Caudate nucleus (tissue), 63 donors: ENCODE measurements at places on chromosomes 16 and 17.

DNA sequence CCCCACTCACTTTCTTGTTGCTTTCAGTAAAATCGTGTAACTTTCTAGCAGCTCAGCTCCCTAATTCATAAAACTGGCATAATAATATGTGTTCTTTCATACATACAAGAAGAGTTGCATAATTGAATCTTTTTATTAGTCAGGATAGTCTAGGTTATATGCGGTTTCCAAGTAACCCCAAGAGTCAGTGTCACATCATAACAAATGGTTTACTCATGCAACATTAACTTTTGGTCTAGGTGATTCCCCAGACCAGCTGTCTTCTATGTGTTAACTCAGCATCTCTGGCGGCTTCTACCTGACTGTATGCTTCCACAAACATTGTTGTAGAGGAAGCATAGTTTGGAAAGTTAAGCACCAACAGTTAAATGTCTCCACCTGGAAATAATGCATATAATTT is 1000.4 kb downstream of the CDH11 start:
- no peak for DNase-seq

DNA sequence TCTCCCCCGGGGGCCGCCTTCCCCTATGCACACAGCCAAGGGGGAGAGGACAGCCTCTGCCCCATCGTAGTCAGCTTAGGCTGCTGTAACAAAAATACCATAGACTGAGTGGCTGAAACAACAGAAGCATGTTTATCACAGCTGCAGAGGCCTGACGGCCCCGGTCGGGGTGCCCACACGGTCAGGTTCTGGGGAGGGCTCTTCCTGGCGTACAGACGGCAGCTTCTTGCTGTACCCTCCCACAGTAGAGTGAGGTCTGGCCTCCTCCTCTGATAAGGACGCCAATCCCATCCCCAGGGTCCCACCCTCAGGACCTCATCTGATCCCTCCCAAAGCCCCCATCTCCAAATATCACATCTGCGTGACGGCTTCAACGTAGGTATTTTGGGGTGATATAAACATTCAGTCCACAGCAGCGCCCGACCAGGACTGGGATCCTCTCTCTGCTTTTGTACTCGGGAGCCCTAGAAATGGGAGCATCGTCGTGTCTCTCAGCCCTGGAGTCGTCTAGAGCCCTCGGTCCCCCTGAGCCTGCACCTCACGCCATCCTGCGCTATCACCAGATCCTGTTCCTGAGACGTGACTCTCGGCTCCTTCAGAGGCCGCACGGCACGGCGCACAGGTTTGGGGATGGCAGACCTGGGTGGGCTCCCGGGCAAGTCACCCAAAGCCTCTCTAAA is 67.8 kb downstream of the RPH3AL start:
- DNase-seq: no peak

DNA sequence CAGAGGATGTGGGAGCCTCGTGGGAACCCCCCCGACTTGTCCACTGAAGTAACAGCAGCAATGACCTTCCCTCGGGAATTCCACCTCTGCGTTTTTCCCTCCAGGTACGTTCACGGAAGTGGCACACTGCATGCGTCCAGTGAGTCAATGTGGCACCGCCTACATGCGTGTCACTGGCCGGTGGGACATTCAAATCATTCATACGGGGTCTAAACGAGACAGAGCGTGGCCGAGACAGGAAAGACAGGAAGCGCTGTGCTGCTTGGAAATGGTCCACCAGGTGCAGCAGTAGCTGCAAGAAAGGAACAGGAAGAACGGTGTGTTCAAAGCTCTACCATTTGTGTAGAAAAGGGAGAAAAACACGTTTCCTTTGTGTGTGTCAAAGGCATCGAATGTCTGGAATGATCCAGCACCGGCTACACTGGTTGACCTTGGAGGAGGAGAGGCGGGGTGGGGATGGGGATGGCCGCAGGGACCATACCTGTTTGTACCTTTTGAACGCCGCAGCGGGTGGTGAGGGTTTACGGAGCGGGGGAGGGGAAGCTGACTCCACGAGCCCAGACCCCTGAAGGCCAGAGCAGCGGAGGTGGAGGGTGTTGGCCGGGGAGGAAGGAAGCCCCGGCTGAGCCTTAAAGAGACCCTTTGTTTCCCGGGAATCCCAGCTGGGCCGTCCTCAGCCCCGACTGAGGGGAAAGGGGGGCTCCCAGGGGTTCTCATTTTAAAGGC is 1.7 kb upstream of the PGAP6 start:
- no peak for DNase-seq

DNA sequence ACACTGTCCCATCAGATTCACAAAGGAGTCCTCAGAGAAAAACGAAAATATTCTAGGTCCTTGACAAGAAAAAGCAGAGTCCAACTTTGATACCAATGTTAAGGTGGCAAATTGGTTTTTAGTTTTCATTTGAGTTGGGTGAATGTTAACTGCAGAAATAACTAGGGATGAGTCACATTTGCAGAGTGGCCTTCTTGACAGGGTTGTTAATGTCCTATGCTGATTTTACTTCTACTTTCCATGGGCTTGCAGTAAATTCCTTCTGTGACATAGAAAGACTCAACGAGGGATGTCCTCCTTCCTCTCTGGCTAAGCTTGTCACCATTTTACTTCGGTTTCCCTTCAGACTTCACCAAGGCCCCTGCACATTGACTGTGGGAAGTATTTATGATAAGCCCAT is 47.2 kb upstream of the ICAM2 start:
- no peak for DNase-seq

GRCh38 chr16:86349338-86349900 is 160.9 kb upstream of the FOXF1 start:
- no peak for DNase-seq

DNA sequence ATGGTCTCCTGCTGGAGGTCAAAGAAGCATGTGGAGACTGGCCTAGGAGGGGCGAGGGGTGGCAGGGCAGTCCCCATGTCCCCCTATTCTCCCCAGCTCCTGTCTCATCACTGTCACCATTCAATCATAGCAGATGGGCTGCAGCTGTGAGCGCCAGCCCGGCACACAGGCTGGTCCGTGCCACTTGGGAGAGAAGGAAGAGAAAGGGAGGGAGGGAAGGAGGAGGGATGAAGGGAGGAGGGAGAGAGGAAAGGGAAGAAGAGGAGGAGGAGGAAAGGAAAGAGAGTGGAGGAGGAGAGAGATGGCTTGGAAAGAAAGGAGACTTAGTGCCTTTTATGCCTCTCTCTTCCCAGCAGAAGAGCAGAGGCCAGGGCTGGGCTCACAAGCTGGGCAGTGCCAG is 12.4 kb downstream of the NEUROD2 start:
- no peak for DNase-seq

- no peak for DNase-seq
Observed at GRCh38 chr16:7362231-7362630, 29.6 kb downstream of the RBFOX1 start.

DNA sequence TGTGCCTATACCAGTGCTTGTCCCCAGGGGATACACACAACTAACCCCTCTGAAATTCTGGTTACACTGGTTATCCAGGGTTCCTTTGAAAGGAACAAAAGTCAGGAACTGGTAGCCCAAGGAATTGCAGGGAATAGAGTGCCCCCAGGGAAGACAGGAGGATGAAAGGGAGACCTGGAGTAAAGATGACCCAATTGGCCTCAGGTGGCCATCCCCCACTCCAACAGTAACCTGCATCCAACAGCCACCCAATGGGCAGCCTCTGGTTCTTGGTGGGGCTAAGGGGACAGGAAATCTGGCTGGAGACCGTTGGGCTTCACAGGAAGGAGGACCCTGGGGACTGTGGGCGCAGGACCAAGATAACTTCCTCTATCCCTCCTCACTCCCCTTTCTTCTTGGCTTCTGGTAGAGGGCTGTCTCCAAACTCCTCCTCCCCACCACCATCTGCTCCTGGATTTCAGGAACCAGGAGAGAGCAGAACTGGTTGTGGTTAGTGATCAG is 826 bp upstream of the MPO start:
- DNase-seq: no peak

DNA sequence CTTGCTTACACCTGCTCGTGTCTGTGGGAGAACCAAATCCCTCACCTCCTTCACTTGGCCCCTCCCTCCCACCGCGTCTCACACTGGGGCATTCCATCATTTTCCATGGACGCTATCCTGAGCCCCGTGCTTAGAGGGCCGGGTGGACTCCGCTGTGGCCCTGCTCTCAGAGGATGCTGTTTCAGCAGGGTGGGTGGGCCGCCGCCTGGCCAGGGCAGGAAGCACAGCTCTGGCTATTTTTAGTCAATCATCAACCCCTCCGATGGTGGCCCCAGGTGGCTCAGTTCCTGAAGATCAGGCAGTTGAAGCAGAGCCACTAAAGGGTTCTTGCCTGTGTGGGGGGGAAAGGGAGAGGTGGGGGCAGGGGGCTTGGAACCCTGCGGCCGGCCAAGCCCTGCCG is 230.3 kb downstream of the ENGASE start:
- no peak for DNase-seq

DNA sequence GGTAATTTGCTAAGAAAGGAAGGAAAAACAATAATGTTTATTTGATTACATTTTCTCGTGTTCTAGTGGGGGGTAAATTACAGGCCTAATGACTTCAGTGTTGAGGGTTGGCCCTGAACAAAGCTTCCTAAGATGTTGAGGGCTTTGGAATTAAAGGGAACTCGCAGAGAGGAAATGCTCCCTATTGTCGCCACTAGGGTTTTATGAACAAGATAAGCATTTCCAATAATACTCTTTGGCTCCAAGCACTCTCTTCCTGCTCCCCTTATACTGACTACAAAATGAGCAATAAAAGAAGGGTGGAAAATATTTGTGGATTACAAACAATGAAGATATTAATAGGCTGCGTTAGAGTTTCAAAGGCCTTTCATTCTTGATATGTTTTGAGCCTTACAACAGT is 363.6 kb downstream of the HS3ST3B1 start:
- DNase-seq: no peak

GRCh38 chr17:9971991-9972390 is 66.9 kb upstream of the RCVRN start:
- no peak for DNase-seq

DNA sequence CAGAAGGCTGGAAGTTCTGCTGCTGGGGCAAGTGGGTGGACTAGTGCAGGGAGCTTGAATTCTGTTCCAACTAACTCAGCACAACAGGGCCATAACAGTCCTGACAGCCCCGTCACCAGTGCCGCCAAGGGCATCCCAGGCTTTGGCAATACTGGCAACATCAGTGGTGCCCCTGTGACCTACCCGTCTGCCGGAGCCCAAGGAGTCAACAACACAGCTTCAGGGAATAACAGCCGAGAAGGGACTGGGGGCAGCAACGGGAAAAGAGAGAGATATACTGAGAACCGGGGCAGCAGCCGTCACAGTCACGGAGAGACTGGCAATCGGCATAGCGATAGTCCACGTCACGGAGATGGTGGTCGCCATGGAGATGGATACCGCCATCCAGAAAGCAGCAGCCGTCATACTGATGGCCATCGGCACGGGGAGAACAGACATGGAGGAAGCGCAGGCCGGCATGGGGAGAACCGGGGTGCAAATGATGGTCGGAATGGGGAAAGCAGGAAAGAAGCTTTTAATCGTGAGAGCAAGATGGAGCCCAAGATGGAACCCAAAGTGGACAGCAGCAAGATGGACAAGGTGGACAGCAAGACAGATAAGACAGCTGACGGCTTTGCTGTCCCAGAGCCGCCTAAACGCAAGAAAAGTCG is 9.4 kb upstream of the PSMC5 start:
- no peak for DNase-seq

DNA sequence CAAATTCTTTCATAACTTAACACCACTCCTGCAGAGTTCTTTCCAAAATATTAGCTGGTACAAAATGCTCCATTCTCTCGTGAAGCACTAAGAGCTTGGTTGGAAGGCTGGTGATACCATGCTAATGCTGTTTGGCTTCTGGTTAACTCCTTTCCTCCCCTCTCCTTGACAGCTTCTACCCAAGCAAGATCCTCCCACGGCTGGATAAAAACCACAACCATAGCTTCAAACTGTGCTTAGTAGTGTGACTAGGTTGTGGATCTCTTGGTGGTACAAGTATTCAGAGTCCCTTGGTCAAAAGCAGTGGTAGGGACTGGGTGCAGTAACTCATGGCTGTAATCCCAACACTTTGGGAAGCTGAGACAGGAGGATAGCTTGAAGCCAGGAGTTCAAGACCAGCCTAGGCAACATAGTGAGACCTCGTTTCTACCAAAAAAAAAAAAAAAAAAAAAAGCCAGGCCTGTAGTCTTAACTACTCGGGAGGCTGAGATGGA is 2.3 kb downstream of the PHAF1 start:
- no peak for DNase-seq

DNA sequence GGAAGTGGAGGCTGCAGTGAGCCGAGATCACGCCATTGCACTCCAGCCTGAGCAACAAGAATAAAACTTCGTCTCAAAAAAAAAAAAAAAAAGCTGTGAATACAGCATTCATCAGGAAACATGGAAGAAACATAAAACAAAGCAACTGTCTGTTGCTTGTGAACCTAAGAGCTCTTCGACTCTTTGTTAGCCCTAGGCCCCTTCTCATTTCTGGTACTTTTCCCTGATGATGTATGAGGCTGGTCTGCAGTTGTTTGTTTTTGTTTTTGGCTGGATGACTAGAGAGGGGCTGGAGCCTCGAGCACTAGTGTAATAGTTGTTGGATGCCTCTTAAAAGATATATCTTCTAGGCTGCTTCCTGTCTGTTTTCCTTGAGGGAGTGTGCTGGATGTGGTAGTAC is 113.5 kb downstream of the MAP2K6 start:
- DNase-seq: no peak

DNA sequence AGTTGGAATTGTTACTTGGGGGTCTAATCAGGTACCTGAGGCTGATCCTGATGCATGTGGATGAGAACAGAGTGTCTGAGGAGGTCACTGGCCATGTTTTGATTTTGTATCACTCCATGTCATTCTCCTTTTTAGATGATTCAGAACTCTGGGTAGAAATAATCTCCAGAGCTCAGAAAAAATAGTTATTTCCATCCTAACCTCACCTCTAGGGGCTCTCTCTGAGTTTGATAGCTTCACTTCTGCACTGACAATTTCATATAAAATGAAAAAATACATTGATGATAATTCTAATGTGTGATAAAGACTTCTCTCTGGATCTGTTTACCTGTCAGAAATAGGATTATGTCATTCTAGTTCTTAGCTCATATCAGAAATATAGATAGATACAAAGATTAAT is 6.2 kb upstream of the KRT12 start:
- DNase-seq: no peak

DNA sequence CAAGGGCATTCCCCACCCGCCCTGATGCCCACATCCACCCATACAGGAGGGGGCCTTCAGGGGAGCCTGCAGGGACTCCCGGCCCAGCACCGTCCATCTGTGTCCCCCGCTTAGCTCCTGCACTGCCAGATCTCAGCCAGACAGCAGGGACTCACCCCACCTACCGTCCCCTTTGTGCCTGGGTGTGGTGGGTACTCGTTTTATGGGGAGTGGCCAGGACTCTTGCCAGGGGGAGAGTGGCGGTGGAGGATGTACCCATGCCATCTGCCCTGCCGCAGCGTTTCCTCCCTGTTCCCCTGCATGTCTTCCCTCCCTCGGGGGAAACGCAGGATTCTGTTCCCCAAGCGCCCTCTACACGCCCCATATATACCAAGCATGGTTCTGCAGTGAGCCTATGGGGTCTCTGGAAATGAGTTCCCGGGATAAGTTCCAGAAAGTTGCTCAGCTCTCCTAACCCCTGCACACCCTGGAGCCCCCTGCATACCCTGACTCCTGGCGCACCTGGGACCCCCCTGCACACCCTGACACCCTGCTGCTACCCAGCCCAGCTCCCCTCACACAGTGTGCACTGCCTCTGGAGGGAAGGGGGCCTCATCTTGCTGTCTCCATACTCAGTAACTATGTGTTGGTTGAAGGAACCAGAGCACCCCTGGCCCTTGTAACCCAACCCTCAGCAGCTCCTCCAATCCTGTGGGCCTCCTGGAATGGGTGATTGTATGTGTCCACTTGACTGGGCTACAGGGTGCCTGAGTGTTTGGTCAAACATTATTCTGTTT is 4.2 kb upstream of the MAFG start:
- no peak for DNase-seq

GRCh38 chr16:7508656-7509055 is 176.0 kb downstream of the RBFOX1 start:
- DNase-seq: no peak
